Posterior vena cava (tissue), 2 donors: ENCODE measurements at places on chromosomes 4 and X. TPM values are rescaled to one million over a fixed set of nuclear protein-coding genes. Genes with fewer than 3 reads are reported as not detected.
A peak's percentile ranks its signal among the peaks of the same experiment; 100 is the strongest.

DNA sequence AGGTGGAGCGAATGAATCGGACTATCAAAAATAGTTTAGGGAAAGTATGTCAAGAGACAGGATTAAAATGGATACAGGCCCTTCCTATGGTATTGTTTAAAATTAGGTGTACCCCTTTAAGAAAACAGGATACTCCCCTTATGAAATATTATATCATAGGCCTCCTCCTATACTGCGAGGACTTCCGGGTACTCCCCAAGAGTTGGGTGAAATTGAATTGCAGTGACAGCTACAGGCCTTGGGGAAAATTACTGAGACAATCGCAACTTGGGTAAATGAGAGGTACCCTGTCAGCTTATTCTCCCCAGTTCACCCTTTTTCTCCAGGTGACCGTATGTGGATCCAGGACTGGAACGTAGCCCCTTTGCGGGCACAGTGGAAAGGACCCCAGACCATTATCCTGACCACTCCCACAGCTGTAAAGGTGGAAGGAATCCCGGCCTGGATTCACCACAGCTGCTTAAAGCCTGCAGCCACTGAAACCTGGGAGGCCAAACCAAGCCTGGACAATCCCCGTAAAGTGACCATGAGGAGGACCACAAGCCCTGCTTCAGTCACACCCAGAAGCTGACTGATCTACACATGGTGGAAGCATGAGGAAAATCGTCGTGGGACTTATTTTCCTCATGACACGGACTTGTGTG is 1138.1 kb downstream of the ARAP2 start:
- no peak for DNase-seq

DNA sequence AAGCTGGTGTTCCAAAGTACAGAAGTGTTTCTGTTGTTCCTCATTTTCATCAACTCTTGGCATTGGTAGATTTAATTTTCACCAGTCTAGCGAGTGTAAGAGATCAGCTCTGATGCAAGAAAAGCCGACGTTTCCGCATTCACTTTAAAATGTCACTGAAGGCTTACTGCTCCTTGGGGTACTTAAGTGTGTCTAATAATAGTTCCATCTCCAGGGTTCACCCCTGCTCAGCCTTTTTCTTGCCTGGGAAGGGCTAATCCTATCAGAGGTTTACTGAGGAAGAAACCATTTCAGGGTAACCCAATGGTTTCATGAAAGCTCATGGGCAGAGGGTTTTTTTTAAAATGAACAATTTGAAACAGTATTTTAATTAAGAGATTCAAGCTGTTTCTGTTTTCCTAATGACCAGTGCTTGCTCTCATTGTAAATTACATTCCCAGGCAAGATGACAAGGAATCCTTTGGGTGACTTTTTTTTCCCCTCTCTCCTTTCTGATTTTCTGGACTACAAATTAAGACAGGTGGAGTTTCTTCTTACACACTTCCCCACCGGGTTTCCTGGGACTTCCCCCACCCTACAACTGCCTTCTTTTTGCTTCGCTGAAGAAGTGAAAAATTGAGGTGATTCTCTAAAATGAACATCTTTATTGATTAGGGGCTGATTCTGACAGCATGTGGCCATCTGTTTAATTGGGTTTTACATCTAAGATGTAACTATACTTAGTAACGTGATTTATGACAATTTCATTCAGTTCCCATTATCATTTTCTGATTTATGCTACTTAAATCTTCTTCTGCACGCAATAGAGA is 78.7 kb upstream of the CBLL2 start:
- DNase-seq = no peak

DNA sequence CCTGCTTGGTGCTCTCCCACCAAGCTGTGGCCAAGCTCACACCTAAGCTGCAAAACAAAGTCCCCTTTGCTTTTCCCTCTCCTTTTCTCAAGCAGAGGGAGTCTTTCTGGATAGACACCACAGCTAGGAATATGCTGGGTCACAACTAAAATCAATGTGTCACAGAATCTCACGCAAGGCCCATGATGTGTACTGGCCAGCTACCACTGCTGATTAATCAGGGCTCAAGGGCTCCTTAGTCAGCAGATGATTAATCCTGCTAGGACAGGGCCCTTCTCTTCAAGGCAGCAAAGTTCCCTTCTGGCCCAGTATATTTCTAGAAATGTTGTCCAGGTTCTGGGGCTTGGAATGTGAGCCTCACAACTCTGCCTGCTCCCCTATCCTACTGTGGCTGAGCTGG is 32.0 kb upstream of the TENT5D start:
- DNase-seq = peak; percentile 24

- DNase-seq = no peak
These were observed 253.7 kb downstream of the NAP1L3 start for GRCh38 chrX:93419642-93420041.

MTNR1A gene
- total RNA-seq = not detected

DNA sequence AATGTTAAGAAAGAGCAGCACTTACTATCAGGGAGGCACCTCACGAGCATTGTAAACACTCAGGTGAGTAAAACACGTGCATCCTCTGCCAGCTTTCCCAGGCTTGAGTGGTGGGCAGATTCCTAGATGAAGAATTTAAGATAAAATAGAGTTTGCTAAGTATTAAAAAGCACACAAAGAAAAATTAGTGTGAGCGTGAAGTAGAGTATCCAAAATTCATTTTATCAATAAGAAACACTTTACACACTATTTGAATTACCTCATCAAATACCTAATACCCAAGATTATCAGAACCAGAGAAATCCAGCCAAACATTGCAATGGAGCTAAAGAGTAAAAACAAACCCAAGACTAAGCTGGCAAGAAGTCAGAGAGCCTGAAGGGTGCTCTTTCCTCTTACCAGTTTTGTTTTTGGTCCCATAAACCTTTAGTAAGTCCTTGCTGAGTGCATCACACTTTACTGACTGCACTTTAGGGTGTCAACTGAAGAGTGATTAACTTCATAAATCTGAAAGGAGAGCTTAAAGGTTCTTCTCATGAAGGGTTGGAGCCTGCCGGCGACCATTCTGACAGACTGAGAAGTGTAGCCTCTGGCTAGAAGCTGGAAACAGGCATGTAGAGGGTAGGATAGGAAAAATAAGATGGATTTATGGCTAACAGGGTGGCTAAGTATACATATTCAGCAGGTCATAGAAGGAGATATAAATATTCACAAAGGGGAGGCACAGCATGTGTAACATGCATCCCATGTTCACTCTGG is 151.1 kb downstream of the SLC7A11 start:
- DNase-seq = no peak
